Suppressor macrophage treated with lipopolysaccharide for 4 hours (primary cell): ENCODE measurements at places on chromosomes 2 and 18.

DNA sequence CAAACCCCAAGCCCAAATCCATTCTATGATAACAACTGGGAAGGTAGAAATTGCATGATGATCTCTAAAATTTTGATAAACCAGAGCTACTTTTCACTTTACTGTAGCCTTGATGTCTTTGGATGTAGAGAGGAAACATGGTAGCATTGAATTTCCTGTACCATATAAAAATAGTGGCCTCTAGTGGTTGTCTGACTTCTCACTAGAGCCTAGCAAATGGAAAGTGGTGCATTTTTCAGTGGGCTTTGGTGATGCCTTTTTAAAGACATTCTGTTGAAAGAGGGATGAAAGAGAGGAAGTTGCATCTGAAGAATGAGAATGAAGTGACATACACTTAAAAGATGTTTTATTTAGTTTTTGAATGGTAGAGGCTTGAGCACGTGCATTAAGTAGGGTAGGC is 662.2 kb downstream of the XIRP2 start:
- DNase-seq = no peak

DNA sequence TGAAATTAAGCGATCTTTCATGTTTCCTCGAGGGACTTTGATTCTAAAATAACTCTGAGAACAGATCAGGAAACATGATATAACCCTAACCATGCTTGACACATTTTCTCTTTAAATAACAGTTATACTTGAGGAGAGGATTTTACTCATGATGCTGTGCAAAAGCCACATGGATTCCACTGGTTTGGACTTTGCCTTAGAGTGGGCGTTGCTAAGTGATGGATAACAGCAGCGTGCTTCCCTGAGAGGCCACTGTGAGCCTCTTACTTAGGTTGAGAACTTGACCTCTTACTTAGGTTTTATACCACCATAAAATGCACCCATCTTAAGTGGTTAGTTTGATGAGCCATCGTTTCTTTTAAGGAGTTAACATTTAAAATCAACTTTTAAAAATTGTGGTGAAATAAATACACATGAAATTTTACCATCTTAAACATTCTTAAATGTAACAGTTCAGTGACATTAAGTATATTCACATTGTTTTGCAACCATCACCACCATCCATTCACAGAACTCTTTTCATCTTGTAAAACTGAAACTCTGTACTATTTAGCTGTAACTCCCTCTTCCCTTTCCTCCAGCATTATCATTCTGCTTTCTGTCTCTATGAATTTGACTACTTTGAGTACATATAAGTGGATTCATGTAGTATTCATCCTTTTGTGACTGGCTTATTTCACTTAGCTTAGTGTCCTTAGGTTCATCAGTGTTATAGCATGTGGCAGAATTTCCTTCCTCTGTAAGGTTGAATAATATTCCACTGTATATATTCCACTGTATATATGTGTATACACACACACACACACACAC is 22.6 kb downstream of the ANXA4 start:
- peak; percentile 67 for DNase-seq

DNA sequence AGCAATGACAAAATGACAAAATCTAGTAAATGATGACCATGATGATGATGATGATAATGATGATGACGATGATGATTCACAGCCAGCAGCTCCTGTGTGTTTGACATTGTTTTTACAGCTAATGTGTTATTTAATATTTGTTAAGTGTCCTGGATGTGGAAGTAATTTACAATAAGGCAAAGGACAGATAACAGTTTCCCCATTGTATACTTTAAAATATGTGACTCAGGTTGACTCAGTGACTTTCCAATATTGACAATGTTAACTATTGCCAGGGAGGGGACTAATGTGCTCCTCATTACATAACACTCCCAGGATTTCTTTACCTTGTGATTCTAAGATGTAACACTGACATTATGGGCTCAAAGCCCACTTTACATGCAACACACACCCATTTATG is 602.2 kb downstream of the FBXO15 start:
- no peak for DNase-seq

DNA sequence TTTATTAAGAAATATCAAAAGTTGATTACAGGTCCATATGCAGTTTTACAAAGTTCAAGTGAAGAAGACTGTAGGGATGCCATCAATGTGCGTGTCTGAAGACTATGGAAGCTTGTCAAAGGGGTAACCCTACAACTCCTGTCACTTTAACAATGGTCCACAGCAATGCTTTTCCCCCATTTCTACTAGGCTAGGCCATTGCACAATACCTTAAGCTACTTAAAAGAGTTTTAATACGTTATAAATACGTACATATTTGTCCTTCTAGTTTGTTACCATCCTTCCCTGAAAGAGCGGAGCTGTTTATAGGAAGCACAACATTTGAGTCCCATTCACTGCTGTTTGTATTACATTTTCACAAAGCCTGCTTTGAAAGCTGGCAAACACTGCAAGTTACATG is 26.7 kb downstream of the CNRIP1 start:
- no peak for DNase-seq

DNA sequence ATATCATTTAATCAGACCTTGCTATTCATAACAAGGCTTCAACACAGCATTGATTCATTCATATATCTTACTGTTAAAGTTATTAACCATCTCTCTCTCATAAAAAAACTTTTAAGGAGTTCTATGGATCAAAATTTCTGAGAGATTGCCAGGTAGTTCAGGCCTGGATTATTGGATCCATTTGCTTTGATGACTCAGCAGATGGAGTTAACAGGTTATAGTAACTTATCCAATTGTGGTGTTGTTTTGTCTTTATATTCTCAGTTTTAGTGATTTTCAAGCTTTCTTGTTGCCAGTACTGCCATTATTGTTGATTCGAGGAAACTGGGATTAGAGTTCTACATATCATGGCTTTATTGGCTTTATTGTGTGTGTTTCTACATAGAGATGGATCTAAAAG is 195.7 kb upstream of the MMADHC start:
- no peak for DNase-seq

DNA sequence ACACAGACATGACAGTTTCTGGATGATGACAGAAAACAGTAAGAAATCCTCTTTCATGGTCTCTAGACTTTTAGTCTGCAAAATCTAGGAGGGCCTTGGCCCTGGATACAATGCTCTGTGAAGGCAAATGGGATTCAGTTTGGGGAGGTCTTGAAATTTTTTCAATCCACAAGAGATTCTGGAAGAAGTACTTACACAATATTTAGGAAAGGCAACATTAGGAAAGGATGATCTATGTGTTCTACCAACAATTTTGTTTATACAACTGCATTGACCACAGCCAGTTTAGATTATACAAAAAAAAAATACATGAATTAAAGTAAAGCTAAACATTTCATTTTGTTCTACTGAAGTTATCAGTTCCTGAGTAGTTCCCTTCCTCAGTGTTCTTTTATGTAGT is 208.0 kb downstream of the SRBD1 start:
- DNase-seq = no peak

DNA sequence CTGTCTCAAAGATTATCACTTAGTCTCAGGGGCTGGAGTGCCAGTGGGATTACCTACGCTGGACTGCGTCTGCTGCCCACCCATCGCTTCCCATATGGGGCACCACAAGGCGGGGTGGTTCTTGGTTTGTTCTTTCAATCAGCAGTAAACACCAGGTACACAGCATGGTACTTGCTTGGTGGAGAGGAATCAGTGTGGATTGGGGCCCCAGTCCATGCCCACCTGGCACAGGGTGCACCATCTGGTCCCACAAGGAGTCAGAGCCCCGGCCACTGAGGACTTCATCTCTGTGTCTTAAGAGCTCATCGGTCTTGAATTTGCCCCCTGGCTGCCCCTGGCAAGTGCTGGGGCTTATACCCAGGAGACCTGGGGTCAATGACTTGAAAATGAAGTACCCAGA is 96.2 kb downstream of the GLI2 start:
- no peak for DNase-seq

GRCh38 chr18:13382954-13383827 is 164.6 kb downstream of the LDLRAD4 start:
- DNase-seq = no peak

- no peak for DNase-seq
Measured at GRCh38 chr2:17966798-17967197, 88.3 kb downstream of the KCNS3 start.

DNA sequence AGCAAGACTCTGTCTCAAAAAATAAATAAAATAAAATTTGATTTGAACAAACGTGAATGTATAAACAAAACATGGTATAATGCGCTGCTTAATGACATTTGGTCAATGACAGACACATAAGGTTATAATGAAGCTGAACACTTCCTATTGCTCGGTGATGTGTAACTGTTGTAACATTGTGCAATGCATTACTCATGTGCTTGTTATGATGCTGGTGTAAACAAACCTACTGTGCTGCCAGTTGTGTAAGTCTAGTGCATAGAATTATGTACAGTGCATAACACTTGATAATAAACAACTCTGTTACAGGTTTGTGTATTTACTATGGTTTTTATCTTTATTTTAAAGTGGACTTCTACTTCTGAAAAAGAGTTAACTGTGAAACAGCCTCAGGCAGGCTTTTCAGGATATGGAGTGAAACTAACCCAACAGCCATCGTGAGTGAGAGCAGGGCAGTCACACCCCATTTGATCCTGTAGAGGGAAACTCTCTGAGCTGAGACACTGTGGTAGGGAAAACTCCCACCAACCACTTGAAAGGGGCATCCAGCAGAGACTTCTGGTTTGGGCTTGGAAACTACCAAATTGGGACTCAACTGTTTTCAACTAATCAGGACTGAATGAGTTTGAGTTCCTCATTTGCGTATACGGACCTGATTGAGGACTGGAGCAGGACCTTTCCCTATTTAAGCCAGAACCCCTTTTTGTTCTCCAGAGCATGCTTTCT is 8.7 kb upstream of the RPRD1A start:
- DNase-seq = peak; percentile 73

DNA sequence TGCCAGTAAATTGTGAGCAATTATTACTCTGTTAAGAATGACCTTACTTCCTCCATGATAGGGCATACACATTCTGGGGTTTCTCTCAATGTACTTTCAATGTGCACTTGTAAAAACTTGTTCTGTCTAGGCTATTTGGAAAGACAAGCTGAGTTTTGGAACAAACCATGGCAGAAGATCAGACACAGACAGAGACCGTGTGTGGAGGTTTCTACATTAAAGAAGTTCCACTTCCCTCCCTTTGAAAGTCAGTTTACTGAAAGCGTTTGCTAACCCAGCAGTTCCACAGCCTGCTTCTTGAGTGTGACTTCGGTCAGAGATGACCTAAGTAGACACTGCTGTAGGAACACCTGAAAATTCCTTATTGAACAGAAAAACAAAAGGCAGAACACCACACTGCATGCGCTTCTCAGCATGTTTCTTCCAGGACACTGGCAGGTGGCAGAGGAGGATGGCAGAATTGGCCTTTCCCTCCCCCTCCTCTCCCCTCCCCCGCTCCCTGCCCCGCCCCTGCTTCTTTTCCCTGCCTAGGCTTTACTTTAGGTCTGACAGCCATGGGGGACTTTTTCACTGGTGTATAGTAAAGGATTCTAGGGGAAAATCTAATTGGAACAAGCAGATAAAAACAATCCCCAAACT is 109.8 kb downstream of the NOL10 start:
- no peak for DNase-seq

- DNase-seq = no peak
Measured at GRCh38 chr2:51379997-51380396, 348.1 kb upstream of the NRXN1 start.

DNA sequence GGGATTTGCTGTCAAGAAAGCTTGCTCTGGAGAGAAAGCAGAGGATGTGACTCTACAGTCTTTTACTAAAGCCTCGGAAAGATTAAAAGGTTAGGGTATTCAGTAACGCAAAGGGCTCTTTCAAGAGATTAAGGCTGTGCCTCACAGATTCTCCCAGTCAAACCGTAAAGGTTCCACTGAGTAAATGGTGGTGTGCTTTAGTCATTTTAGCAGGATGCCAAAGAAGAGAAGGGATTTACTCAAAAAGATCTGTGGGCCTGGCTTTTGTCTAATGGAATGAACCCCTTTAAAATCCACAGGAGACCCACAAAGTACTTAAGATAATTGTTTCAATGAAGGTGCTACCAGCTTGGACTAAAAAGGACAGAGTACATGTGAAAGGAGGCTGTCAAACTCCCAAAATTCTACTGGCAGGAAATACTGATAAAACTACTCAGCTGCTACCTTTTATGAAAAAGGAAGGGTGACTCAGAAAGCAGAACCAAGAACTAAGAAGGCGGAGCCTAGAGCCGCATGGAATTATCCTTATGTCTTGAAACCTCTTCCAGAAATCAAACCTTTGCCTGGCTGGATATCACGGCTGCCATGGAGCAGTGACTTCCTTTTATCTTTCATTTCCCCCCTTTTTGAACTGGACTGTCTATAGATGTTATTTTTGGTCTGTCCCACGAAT is 670.2 kb upstream of the ZEB2 start:
- DNase-seq = peak; percentile 12

GRCh38 chr2:219614076-219614860 is 13.2 kb upstream of the SLC4A3 start:
- no peak for DNase-seq

DNA sequence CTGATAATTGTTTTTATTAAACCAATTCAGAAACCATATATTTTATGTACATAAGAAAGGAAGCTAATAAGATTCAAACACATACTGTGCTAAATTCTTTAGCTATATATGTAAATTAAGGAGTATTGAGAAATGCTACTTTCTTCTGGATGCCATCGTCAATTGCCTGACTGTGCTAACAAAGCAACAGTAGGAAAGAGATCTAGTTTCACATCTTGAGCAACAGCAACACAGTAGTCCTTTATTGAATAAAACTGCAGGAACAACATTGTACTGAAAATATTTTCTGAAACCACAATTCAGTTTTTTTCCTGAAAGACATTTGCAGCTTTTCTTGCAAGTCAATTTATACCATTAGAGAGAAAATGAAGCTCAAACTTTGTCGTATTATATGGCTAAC is 1404.9 kb upstream of the SLC39A10 start:
- no peak for DNase-seq

GRCh38 chr2:136305517-136306192 is 187.7 kb upstream of the CXCR4 start:
- DNase-seq = no peak

- DNase-seq = no peak
Measured at GRCh38 chr2:64999754-65000153, 10.6 kb downstream of the SLC1A4 start.

- peak; percentile 71 for DNase-seq
Measured at GRCh38 chr2:9205963-9206948, at the start of gene ASAP2. ASAP2 (plus strand) TSS chr2:9206812; CDS start chr2:9207105, 293 bp downstream.

DNA sequence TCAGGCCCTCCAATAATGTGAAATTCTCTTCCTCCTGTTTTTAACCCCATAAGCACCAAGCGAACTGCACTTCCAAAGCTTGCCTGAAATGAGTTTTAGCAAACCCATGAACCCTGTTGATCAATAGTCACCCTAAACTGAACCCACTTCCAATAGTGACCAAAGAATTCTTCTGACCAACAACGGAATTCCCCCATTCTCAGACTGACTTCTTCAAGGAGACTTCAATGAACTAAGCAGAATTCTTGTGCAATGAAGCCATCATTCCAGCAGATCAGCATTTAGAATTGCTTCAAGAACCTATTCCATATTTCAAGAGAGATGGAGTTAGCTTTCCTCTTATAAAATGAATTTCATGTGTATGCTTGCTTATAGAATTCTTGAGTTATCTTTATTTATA is 176.9 kb upstream of the FN1 start:
- peak; percentile 85 for DNase-seq

GRCh38 chr18:44724105-44724778 is 43.6 kb downstream of the SETBP1 start:
- DNase-seq = peak; percentile 52
